ENCODE measurements at places on chromosomes 2 and 18. TPM values are rescaled to one million over a fixed set of nuclear protein-coding genes. Genes with fewer than 3 reads are reported as not detected.

The CFC1 gene
- not detected for total RNA-seq

The COLEC12 gene
- total RNA-seq, result 5.0 TPM

The IL1RL2 gene
- total RNA-seq, result 0.63 TPM

The ELOA2 gene
- total RNA-seq, result not detected

The FAM161A gene
- 29.1 TPM for total RNA-seq

The ZC3H15 gene
- 86.1 TPM for total RNA-seq

The IL36RN gene
- not detected for total RNA-seq

The SGPP2 gene
- 1.3 TPM for total RNA-seq

The GREB1L gene
- 0.94 TPM for total RNA-seq

The FOXI3 gene
- 0.63 TPM for total RNA-seq

All from parietal lobe (tissue), 2 donors.